Colonic mucosa (tissue), 4 donors: ENCODE measurements at places on chromosomes 2 and 18. TPM values are rescaled to one million over a fixed set of nuclear protein-coding genes. Genes with fewer than 3 reads are reported as not detected.

The C2orf72 gene
- 44.5 TPM for total RNA-seq

The AGBL5 gene
- 15.1 TPM for total RNA-seq

GRCh38 chr2:135742325-135742757 is 686 bp downstream of the UBXN4 start:
- peak overlapping the region; percentile 98 for H3K4me3 ChIP-seq
- H3K36me3 ChIP-seq = no peaks in the 10 kb centered on the region
- H3K27ac ChIP-seq = peak overlapping the region; percentile 100
- no peaks in the 10 kb centered on the region for H3K4me1 ChIP-seq
- no peaks in the 10 kb centered on the region for H3K27me3 ChIP-seq

DNA sequence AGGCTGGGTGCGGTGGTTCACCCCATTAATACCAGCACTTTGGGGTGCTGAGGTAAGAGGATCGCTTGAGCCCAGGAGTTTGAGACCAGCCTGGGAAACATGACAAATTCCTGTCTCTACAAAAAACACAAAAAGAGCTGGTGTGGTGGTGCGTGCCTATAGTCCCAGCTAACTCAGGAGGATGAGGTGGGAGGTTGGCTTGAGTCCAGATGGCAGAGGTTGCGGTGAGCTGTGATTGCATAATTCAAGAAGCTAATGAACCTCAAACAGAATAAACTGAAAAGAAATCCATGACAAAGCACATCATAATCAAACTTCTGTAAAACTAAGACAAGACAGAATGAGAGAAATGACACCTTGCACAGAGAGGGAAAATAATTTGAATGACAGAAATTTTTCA is 54.8 kb downstream of the SEMA4F start:
- no peak for DNase-seq
- H3K27ac ChIP-seq = no peak overlapping the region
- H3K36me3 ChIP-seq = no peaks in the 10 kb centered on the region
- no peaks in the 10 kb centered on the region for H3K4me1 ChIP-seq
- no peak overlapping the region for H3K4me3 ChIP-seq

GRCh38 chr2:195574312-195574711 is 82.7 kb upstream of the SLC39A10 start:
- no peak overlapping the region for H3K4me3 ChIP-seq
- no peaks in the 10 kb centered on the region for H3K36me3 ChIP-seq
- no peaks in the 10 kb centered on the region for H3K4me1 ChIP-seq
- no peak for DNase-seq

DNA sequence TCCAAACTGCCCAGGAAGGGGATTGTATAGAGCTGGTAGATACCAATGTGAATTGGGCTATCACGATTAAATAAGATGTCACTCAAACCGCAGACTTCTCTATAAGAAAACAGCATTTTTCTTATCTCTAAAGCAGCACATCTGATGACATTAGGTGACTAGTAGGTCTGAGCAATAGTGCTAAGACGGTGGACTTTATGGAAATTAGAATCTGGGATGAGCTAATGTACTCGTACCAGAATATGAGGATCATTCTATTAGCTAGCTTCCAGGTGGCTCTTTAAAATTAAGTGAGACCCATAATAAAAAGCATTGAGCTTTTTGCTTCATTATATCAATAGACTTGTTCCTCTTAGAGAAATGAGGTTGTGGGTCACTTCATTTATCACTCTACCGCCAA is 130.0 kb upstream of the MC4R start:
- H3K36me3 ChIP-seq = no peaks in the 10 kb centered on the region
- H3K4me1 ChIP-seq = no peaks in the 10 kb centered on the region
- no peak overlapping the region for H3K4me3 ChIP-seq
- H3K27ac ChIP-seq = no peak overlapping the region
- H3K27me3 ChIP-seq = no peaks in the 10 kb centered on the region
- DNase-seq = no peak

DNA sequence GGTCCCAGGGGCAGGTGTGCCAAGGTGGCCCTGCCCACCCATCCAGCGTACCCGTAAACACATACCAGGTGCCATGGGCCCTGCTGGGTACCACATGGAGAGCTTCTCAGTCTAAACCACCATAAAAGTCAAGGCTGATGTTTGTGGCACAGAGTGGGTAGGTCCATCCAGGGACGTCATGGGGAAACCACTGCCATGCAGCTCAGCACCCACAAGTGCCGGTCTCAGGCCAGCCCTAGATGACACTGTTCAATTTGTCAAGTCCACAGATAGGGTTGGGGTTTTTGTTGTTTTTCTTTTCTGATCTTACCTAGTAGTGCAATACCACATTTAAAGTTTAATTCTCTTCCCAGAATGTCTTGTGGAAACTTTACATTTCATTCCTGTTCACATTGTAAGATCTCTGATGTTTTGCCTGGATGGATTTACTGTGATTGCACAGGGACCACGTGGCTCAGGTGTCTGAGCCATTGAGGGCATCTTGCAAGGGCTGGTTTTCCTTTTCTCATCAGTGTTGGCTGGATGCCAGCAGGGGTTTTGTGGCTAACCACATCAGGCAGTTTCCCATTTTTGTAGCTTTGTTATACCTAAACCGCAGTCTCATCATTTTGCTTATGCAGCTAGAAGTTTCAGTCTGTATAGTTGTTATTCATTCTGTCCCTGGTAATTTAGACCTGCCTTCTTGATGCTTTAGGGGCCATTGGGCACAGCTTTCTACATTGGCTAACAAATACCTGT is 64.7 kb downstream of the STK25 start:
- H3K27ac ChIP-seq = no peak overlapping the region
- H3K4me3 ChIP-seq = no peak overlapping the region
- peak; percentile 54 for DNase-seq
- no peaks in the 10 kb centered on the region for H3K27me3 ChIP-seq
- no peaks in the 10 kb centered on the region for H3K4me1 ChIP-seq
- no peaks in the 10 kb centered on the region for H3K36me3 ChIP-seq

DNA sequence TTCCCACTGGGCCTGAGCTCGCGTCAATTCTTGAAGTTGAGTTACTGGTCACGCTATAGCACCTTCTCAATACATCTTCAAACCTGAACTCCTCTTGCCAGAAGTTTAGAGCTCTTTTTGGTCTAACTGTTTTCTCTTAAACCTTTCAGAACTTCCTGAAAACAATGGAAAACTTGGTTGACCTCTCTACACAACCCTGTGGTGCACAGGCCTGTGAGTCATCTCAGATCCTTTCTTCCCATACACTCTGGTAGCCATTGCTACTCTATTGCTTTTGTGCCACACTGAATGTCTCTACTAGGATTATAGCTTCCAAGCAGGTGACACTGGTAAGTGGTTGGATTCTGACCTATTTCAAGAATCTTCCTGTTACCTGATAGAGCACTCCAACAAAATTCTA is 321.5 kb upstream of the FSIP2 start:
- no peaks in the 10 kb centered on the region for H3K27me3 ChIP-seq
- H3K4me1 ChIP-seq = no peaks in the 10 kb centered on the region
- no peak overlapping the region for H3K27ac ChIP-seq
- H3K4me3 ChIP-seq = no peak overlapping the region

DNA sequence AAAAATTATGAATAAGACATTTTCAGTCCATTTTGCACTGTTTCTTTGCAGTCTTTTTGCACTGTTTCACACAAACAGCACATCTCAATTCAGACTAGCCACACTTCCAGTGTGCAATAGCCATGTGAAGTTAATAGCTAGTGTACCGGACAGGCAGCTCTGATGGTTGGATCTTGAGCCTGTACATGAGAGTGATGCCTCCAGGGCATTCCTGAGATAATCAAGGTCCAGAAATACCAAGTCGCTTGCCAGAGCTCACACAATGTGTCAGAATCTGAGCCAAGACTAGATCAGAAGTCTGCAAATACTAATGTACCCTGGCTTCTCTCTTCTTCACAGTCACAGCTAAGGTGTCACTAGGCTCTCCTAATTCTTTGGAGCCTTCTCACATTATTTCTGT is 180.2 kb downstream of the OSR1 start:
- H3K27ac ChIP-seq = no peak overlapping the region
- no peak overlapping the region for H3K4me3 ChIP-seq
- no peaks in the 10 kb centered on the region for H3K27me3 ChIP-seq
